GM12892 (cell line): ENCODE measurements at places on chromosomes 5 and 9.

DNA sequence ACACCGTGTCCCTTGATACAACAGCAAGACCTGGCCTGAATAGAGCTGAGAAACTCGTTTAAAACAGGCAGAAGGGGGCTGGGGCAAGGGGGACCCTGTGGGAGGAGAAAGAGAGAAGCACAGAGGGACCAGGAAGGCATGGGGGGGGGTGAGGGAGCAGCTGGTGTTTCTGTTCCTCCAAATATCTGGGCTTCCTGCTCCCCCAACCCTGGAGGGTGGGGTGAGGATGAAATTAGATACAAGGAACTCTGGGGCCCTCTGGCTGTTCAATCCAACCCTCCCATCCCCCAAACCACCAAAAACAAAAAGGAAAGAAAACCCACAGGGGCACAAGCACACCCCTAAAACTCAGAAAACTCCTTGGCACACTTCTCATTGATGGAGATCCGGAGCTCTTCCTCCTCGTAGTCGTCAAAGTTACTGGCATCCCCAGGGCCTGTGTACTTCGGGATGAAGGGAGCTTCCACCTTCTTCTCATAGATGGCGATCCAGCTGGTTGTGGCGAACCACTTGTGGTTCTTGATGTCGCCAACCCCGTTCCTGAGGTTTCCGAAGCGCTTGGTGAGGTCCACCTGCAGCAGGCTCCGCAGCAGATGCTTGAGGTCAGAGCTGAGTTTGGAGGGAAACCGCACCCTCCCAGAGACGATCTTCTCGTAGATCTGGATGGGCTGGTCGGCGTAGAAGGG lies 1.1 kb downstream of the PRKACG start:
- no peak for DNase-seq

GRCh38 chr5:178786859-178787499 lies 56.5 kb upstream of the ZNF354A start:
- no peak for DNase-seq

DNA sequence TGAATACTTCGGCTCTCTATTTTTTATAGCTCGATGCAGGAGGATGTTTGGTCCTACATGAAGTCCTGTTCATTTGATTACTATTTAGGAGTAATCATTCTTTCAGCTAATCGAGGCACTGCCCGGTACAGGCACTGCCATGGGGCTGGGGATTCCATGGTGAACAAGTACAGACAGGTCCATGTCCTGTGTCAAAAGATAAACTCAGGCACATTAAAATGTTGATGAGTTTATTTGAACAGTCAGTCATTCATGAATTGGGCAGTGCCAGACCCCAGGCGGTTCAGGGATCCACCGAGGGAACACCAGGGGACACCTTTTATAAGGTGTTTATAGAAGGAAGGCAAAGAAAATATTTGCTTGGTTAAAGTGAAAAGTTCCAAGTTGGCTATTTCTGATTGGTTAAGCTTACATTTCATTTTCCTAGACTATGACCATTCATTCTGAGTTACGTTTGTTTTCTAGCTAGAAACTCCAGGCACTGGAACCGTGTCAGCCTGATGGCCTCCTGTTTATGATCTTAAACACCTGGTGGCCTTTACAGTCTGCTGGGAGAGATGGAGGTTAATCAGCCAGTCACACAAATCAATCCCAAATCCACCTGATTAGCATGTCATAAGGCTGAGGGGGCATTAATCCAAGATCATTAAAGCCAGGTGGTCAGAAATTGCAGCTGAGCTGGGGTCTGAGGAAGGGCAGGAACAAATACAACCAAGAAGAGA lies 47.0 kb upstream of the TDRD7 start:
- no peak for DNase-seq

DNA sequence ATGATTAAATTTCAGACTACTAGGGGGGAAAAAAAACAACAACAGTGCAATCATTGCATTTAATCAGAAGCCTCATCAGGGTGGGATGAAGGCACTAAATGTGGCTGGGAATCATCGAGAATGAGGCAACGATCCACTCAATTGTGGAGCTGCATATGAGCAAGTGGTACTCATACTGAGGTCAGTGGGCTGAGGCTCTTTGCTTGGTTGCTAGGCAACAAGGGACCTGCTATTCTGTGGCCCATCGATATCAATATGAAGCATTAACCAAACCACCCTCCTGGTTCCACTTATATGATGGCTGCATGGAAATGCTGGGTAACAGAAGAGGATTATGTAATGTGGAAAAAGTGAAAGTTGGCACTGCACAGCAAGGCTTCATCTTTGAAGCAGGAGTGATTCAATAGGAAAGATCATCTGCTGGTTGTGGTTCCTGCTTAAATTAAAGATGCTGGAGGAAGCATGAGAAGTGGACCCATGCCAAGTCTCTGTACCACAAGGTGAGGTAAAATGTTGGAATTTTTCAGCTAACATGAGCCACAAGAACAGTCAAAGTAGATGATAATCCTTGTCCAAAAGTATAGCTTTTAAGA lies 159.8 kb upstream of the HMHB1 start:
- no peak for DNase-seq

DNA sequence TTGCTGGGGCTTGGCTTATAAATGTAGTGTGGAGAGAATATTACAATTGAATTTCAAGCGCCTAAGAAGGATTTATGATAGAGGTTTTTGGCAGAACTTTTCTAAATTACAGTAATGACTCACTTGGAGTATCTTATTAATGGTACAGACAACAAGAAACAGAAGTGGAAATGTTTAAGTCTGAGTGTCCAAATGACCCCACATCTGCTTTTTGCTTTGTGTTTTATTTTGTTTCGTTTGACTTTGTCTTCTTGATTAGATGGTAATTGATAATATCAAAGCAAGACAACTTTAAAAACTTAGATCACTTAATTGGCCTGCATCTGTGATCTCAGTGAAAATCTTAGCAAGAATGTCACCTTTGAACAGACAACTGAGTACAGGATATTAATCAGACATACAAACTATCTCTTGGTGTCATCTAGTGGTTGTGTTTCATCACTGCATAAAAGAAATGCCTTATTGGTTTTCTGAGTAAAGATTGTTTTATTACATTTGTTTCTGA lies 577.4 kb downstream of the ISL1 start:
- DNase-seq: no peak

GRCh38 chr5:107979900-107980299 lies 309.2 kb upstream of the EFNA5 start:
- no peak for DNase-seq
